ENCODE measurements at places on chromosomes 4 and X. TPM values are rescaled to one million over a fixed set of nuclear protein-coding genes. Genes with fewer than 3 reads are reported as not detected.

Gene NWD2
- total RNA-seq, result not detected

Gene SOWAHB
- not detected for total RNA-seq

Gene F8A3
- 3.9 TPM for total RNA-seq

Gene ZGRF1
- 17.4 TPM for total RNA-seq

Gene SPANXA1
- not detected for total RNA-seq

Data from vein endothelial cell (primary cell).